Stimulated activated CD4-positive, alpha-beta T cell treated with anti-CD3 and anti-CD28 coated beads, Interleukin-12 subunit alpha, Interleukin-12 subunit beta, amount 100 ng/mL, for 4 hours (primary cell): ENCODE measurements at places on chromosomes 1 and 21.

GRCh38 chr1:236341298-236341697, 52.8 kb upstream of the EDARADD start:
- DNase-seq = no peak

GRCh38 chr1:6523566-6523965, 30.7 kb downstream of the NOL9 start:
- no peak for DNase-seq

GRCh38 chr1:30885570-30886522, 22.7 kb downstream of the SDC3 start:
- DNase-seq = no peak

GRCh38 chr21:33199516-33200217, 30.1 kb upstream of the IFNAR2 start:
- peak; percentile 65 for DNase-seq

GRCh38 chr1:34591751-34592629, 162.9 kb upstream of the GJB5 start:
- DNase-seq = no peak

GRCh38 chr21:41622831-41623548, 115.0 kb upstream of the TMPRSS2 start:
- peak; percentile 3 for DNase-seq

- DNase-seq = no peak
Observed at GRCh38 chr1:39127513-39127912, 77.0 kb upstream of the MACF1 start.

DNA sequence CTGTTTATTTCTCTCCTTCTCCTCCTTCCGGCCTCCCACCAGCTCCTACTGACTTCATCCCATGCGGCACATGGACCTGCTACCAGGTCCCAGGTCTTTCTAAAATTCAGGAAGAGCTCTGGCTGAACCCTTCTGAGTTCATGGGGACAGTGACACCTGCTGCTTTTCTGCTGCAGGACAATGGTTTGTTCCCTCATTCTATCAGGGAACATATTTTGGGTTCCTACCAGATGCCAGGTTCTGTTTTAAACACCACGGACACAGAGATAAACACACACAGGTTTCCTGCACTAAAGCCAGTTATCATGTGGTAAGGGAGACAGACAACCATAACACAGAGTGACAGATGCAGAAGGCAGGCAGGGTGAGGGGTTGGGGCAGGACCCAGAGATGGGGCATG, 114.0 kb upstream of the RAB4A start:
- DNase-seq = no peak

DNA sequence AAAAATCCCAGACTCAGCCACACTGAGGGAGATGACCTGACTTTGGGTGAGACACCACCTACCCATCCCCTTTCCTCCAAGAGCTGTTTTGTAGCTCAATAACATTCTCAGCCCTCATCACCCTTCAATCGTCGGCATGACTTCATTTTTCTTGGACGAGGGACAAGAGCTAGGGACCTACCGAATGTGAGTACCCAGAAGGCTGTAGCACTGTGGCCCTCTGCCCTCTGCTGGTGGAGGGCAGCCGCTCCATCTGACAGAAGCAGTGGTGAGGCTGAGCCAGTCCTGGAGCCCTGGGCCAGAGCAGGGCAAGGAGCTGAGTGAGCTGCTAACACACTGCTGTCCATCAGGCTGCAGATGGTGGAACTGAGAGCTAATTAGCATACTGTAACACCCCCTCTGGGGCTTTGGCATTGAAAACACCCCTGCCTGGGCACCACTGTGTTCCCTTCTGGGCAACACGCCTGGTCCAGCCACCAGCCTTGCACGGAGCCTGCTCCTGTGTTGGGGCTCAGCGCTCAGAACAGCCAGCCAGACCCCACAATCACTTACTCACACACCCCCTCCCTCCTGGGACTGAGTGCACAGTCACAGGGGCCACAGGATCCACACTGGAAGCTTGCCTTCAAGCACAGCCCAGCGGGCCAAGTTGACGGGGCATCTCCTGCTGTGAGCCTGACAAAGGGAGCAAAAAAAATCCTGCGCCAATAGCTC, 18.3 kb upstream of the ALPL start:
- no peak for DNase-seq
